HCT116 (cell line): ENCODE measurements at places on chromosomes 2 and 18.
A peak's percentile ranks its signal among the peaks of the same experiment; 100 is the strongest.

DNA sequence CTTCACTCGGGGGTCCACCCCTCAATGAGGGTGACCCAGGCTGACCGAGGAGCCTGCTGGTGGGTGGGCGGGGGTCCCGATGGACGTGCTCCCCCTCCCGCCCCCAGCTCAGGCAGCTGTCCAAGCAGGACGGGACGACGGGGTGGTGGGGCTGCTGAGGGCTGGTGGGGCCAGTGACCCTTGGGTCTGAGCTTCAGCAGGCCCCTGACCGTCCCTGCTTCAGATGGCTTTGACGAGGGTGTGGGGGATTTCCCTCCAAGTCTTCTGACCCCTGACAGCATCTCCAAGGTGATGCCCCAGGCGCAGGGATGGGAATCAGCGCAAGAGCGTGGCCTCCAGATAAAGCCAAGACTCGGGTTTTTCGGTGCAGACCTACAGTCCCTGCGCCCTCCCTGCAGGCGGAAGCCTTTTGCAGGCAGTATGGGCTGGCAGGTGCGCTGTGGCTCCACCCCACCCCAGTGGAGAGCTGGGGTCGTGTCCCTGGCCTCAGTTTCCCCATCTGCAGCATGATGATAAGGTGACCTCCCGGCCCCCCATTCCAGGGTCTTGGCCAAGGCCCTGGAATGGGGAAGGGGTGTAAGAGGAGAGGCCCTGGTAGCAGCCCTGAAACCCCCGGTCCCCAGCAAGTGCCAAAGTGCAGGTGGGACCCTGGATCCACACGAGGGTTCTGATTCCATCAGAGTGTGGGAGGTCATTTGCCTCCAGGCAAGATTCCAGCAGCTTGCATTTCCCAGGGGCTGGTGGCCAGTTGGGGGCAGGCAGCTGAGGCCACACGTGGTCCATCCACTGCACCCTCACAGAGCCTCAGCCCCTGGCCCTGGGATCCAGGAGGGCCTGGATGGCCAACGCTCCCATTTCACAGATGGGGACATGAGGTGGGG lies 8.7 kb downstream of the CROCC2 start:
- no peak for DNase-seq

DNA sequence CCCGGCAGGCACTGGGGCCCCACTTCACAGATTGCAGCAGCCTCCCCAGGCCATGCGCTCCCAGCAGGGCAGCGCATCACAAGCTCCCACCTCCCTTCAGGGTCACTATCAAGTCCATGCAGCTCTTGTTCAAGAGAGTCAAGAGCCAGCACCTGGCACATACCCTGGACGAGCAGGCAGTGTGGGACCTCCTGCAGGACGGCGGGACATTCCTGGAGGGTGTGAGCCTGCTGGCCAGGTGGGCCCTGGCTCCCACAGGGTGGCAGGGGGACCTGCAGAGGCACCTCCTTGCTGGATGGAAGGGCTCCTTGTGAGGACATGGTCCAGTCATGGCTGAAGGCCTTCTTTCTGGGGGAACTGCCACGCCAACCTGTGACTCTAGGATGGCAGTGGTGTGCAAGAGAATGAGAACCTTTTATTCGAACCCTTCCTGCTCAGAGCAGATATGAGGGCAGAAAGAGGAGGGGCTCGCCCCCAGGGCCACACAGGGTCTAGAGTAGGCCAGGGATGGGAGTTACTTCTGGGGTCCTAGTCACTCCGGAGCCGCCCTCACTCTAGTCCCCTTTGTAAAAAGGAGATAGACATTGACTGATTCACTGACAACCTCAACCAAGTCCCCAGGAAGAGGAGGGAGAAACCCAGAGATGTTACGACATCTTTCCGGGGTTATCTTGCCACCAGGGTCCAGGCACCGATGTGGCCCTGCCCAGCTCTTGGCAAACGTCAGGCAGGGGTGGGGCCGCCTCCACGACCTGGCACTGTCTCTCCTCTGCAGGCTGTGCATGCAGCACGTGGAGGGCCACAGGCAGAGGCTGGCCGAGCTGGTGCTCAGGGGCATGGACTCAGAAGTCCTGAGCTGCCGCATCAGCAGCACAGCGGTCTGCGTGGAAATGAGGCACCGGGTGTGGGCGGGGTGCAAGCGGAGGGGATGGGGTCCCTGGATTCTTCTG lies 31.3 kb downstream of the HJURP start:
- DNase-seq, result no peak

GRCh38 chr2:239475161-239476028 lies 74.6 kb upstream of the HDAC4 start:
- DNase-seq, result no peak

- DNase-seq, result no peak
Measured at GRCh38 chr18:35116784-35117318, 75.6 kb downstream of the MAPRE2 start.

GRCh38 chr2:15914596-15915385 lies 25.6 kb upstream of the MYCN start:
- no peak for DNase-seq

DNA sequence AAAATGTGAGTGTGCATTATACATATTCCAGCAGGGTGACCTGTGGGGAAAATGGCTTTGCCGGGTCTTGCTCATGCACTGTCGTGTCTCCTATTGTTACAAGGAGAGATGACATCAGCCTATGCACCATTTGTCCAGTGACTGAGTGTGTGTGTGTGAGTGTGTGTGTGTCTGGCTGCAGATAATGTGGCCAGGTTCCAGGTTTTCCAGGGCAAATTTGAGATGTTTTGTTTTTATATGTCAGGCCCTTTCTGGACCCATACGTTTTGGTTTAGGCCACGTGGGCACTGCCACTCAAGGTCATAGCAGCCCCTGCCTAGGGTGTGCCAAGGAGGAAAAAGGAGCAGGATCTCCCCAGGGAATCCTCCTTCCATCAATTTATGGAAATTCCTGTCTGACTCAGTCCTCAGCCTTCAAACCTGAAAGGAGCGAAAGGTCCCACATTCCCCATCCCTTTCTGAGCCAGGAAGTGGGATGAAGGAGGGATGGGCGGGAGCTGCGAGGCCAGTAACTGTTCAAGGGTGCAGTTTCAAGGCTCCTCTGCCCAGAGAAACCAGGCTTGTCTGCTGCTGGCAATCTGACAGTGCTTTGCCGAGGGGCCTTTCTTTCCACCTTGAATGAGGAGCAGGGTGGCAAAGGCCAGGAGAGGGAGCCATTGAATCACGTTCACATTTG lies 93.0 kb upstream of the SMAD2 start:
- peak; percentile 52 for DNase-seq
